ENCODE measurements at places on chromosomes 1 and 21.

- DNase-seq = no peak
Observed at GRCh38 chr1:197915862-197916499, 1.2 kb upstream of the LHX9 start.

DNA sequence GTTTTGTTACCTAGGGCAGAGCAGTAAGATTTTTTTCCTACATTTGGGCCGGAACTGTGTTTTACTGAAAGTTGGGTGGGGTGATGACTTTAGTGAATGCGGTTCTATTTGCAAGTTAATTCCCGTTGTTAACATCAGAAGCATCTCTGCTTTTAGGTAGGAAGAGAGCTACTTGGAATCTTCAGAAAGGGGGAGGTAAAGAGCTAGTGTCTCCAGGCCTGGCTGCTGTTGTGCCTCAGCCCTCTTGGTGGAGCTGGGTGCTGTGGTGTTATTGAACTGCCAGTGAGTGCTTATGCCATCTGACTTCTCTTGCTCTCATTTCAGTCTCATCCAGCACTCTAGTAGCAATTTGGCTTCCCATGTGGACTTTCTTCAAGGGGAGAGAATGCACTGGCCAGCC lies 3.4 kb downstream of the KDM4A start:
- no peak for DNase-seq

GRCh38 chr1:85822696-85823095 lies 114.5 kb upstream of the ZNHIT6 start:
- DNase-seq = no peak

DNA sequence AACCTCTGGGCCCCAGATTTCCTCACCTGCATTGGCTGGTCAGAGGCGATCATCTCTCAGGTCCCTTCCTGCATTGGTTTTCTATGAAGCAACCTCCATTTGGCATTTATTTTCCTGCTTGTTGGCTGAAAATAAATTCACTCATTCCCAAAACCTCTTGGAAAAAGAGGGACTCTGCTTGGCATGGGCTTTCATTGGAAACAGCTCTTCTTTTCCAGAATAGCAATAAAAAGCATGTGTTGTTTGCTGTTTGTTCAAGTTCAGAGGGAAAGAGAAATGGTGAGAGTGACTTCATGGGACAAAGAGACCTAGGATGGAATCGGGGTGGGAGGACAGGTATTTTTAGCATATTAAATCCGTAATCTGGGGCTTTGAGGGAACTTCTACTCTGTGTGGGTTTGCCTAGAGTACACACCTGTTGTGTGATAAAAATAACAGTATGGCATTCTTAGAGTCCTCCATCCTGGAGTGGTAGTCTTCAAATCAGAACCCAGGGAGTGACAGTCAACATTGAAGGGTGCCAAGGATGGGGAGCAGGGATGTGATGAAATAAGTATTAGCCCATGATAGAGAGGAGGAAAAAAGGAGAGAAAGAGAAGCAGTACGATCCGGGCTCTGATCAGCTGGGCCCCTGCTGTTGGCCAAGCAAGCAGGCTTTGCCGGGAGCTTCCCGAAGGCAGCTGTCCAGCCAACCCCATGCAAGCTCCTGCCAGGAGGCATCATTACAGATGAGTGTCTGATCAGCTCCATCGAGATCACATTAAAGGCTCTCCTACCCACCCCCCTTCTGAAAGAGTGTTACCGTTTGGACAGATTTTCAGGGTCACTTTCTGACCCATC lies 131.9 kb upstream of the NFIA start:
- no peak for DNase-seq

- DNase-seq = no peak
Observed at GRCh38 chr1:59927213-59927612, 640 bp upstream of the CYP2J2 start.

GRCh38 chr1:110004583-110004982 lies 20.0 kb downstream of the AHCYL1 start:
- DNase-seq = no peak

DNA sequence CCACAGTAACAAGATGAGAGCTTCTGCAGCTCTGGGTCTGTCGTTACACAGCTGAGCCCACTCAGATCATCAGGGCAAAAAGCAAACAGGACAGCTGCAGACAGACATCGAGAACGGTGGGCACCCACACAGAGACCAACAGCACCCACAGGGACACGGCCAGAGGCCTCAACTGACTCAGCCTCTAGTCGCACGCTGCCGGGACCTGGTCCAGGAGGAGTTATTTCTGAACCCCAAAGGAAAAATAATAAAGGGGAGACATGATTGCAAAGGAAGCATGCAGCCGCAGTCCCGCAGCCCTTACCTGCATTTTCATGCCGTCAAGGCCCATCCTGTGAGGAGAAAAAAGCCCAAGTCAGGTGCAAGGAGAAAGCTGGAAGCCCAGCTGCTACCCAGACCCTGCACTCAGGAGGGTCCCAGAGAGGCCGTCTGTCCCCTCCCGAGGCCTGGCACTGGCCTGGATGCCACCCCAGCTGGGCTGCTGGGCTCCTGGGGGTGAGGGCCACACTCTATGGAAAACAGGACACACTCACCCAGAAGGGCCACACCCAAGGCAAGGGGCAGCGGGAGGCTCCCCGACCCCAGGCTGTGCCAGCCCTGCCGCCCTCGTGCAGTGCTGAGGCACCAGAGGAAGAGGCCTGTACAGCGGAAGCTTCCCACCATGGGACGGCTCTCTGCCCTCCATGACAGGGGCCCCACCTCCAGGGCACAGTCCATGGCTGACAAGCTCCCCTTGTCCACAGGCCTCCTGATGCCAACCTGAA lies 15.7 kb downstream of the LSS start:
- DNase-seq = no peak

DNA sequence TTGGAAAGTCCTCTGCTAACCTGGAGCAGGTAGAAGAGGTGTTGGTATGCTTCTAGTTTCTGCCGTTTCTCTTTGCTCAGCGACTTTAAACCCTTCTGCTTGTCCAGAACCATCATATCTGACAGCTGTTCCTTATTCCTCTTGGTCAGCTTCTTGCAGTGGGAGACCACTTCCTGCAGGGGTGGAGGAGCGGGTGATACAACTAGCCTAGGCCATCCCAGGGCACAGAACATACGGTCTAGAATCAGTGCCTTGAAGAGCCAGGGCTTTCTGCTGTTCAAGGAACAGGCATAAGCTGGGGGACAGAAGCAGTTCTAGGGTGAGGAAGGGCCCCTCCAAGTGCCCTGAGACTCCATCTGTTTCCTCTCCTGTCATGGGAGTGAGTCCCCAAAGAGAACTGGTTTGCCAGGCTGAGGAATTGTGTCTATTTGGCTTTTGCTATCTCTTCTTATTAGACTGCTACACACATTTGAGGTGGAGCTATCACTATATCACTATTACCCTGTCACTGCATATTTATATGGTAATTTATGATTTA lies 32.5 kb downstream of the IQGAP3 start:
- no peak for DNase-seq

- DNase-seq = no peak
Observed at GRCh38 chr1:243253926-243254232, 1.2 kb downstream of the CEP170 start.

DNA sequence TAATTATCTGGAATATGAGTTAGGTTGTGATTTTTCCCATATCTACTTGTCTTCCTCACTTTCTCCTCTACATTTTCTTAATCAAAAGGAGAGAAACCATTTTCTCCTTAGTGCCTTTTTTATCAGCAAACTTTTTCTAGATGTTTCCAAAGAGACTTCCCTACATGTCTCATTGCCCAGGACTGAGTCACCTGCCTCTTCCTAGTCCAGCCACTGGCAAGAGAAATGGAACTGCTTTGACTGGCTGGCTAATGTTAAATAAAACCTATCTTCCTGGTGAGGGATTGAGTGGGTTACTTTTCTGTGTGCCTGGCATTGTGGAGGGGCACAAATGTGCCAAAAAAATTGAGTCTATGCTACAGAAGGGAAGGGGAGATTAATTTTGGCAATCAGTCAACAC lies 52.1 kb upstream of the CD5L start:
- no peak for DNase-seq

DNA sequence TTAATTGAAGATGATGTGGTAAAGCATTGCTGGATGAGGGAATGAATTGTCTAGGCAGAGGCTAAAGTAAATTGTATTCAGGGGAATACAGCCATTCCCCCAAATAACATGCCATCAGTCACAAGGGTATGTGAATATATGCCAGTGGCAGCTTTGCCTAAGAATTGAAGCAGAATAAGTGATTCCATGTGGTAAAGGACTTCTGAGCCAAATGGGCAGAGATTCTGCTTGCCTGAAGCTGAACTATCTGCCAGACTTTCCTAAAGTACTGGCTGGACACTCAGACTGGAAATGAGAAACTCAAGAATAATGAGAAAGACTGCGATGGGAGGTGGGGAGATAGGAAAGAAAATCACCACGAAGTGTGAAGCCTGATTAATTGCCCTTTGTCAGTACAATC lies 2.4 kb downstream of the LIX1L start:
- DNase-seq = no peak

GRCh38 chr1:152983234-152983633 lies 647 bp upstream of the SPRR1A start:
- DNase-seq = no peak

GRCh38 chr1:101039245-101039644 lies 13.7 kb upstream of the DPH5 start:
- no peak for DNase-seq

GRCh38 chr1:8512504-8512903 lies 194.6 kb downstream of the SLC45A1 start:
- no peak for DNase-seq

- DNase-seq = no peak
Observed at GRCh38 chr21:45534636-45535331, 7.5 kb downstream of the SLC19A1 start.

- no peak for DNase-seq
Observed at GRCh38 chr1:18599086-18599485, 31.6 kb upstream of the PAX7 start.

DNA sequence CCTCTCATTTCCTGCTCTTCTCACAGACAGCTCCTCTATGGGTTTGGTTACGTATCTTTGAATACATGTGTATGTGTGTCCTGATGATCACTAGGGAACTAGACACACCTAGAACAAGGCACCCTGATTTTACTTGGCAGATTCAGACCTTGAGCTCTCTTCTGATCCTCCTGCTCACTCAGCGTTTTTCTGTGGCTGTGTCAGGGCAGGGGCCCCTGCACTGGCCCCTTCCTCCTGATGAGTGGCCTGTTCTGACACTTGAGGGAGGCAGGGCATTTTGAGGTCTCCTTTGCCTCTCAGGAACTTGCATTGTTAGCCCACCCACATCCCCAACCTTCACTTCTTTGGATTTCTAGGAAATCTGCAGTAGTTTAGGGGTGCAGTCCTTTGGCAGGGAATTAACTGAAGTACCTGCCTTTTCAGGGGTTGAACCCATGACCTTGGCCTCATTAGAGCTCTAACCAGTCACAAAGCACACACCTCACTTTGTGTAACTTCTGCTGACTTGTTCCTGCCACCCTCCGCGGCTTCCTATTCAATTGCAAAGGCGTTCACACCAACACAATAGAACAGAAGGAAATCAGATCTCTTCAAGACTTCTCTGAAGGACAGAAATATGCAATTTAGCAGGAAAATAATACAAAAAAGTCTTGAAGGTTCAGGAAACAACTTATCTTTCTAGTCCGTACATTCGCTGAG lies 8.8 kb downstream of the SMYD2 start:
- no peak for DNase-seq

DNA sequence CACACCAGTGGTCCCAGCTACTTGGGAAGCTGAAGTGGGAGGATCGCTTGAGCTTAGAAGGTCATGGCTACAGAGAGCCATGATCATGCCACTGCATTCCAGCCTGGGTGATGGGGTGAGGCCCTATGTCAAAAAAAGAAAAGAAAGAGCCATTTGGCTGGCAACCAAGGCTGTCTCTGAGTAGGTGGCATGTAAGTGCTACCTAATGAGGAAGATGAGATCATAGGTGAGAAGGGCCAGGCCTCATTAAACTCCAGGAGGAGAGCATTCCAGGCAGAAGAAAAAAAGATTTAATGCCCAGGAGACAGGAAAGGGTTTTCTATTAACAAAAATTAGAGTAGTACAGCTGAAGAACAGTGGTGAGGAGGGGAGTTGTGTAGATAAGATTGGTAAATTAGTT lies 103.4 kb upstream of the ZNF678 start:
- no peak for DNase-seq

DNA sequence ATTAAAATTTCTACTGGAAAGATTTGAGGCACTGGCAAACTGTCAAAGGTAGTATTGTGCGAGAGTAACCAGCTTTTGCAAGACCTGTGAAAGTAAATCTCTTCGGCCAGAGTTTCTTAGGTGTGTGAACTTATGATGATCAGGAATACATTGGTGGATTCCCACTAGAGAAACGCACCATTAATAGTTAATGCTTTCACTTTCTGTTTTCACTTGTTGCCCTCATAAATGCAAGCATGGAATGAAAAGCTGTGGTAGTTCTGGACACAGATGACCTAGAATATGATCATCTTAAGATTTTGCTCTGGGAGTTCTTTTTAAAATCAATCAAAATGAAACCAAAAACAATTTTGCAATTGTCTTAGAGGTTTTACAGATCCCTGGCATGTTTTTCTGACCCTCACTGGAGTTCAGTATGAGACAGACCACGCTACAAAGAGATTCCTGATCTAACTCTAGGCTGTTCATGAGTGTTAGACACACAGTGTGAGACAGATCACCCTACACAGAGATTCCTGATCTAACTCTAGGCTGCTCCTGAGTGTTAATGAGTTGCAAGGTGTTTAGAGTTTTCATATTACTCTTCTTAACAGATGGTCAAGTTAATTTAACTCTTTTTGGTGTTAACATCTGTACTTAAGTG lies 98.8 kb downstream of the SDCCAG8 start:
- no peak for DNase-seq

GRCh38 chr1:44346878-44347277 lies 8.2 kb downstream of the ERI3 start:
- no peak for DNase-seq

DNA sequence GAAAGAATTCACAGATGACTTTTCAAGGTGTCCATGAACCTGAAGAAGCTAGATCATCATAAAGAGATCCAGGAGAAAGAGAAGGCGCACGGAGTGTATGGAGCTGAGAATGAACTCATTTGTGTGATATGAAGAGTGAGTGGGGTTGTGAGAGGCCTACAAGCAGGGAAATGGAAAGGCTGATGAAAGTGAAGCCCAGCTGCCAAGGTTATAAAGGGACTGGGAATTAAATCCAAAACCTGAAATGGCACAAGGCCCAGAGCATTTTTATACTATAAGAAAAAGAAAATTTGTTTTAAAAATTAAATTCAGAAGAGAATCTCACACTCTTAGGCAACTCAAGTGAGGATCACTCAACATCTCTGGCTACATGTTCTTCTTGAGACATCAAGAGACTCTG lies 43.4 kb downstream of the HSD3B1 start:
- no peak for DNase-seq

- no peak for DNase-seq
Observed at GRCh38 chr1:169753549-169753948, 19.7 kb upstream of the SELE start.

DNA sequence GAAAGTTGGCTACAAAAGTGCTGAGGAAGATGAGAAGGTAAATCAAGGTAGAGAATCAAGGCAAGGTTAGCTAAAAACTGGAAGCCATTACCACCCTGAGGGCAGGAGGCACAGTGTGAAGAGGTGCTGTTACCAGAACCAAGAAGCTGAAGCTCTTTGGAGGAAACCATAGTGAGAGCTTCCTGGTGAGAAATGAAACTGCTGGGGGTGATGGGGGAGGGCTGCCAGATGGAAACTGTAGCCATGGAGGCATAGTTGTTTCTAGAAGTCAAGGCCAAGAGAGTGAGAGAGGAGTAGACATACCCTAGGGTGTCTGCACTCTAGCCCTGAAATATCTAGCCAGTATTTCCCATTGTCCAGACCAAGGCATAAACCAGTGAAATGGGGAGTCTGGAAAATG lies 28.7 kb downstream of the IFI44 start:
- no peak for DNase-seq

- no peak for DNase-seq
Observed at GRCh38 chr1:164790081-164790480, 231.1 kb downstream of the PBX1 start.

Measured in GM06990 (cell line).